Activated CD4-positive, alpha-beta T cell treated with anti-CD3 and anti-CD28 coated beads for 24 hours (primary cell): ENCODE measurements at places on chromosomes 3 and 15.

- no peak for DNase-seq
Measured at GRCh38 chr3:160830796-160831195, 74.8 kb downstream of the PPM1L start.

DNA sequence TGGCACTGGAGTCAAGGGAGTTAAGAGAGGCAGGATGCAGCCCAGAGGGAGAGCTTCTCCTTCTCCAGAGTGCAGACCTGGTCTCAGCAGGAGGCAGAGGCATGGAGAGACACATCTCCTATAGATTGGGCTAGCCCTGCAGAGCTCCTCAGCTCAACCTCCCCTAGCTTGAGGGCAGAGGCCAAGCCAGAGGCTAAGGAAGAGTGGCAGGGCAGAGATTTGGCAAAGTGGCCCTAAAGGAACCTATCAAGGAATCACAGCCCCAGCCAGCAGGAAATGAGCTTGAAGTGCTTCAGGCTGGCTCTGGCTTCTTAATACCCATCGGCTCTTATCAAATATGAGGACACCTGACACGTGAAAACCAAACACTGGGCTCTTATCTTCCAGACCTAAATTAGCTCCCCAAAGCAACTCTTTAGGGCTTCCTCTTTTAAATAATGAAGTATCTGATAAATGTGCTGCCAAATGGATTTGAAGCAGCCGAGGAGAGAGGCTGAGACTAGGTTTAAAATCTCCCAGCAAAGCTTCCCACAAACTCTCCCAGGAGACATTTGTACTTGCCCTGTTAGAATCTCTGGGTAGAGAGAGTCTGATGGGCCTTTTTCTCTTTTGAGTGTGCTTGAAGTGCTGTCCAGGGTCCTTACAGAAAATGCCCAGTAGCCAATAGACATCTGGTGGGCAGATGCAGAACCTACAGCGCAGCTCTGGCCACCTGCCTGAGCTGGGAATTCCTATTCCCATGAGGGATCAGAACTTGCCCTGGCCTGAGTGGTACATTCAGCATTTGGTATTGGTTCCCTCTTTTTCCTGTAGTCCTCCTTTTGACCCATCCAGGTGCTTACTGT is 271.4 kb downstream of the CLSTN2 start:
- DNase-seq, result no peak

DNA sequence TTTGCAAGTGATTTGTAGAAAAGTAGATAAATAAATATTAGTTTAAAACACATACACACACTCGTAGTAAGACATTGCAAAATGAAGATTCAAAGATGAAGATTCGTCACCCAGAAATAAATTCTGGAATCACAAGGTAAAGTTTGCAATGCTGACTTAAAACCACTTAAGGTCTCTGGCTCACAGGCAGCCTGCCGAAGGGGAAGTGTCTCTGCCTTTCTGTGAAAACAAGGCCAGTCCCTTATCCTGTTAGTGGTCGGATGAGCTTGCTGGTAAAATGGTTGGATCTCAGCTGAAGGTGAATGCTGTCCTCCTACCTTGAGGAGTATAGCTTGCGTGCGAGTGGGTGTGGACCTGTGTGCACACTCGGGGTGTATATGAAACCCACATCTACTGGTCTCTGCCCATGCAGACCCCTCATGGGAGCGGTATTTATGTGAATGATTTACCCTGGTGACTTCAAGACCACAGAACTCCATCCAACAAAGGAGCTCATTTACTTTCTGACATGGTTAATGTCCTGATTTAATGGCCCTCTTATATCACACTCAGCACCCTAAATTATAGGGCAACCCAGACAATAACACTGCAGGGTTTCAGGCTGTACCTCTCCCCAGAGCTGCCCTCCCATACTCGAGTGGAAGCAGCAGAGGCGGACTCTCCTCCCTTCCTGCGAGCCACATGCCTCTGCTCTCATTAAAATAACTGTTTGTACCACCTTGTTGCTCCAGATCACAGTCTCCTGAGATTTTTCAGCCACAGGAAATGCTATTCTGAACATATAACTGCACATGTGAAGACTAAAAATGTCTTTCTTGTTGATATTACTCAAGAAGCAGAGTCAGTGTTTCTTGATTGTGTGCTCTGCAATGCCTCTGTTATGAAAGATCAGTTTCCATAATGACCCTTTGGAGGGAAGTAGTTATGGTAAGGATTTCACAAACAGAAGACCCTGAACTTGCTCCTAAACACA is 45.9 kb upstream of the ALDH1A3 start:
- DNase-seq, result no peak

DNA sequence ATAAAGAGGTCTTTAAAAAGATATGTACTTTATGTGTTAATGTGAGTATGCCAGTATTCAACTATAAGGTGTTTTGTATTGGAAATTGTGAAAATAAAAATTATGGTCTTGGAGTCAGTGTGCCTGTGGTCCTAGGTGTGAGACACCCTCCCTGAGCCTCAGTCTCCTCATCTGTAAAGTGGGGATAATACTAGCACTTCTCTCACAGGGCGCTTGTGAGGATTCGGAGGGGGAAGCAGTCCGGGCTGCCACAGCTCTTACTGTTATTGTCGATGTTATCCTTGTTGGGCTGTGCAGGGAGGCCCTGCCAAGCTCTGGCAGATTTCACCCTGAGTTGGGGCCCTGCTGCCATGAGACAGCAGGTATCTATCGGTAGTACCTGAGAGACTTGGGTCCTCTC is 26.7 kb upstream of the FBLN2 start:
- no peak for DNase-seq

- no peak for DNase-seq
Measured at GRCh38 chr3:22296601-22297000, 545.6 kb upstream of the ZNF385D start.

DNA sequence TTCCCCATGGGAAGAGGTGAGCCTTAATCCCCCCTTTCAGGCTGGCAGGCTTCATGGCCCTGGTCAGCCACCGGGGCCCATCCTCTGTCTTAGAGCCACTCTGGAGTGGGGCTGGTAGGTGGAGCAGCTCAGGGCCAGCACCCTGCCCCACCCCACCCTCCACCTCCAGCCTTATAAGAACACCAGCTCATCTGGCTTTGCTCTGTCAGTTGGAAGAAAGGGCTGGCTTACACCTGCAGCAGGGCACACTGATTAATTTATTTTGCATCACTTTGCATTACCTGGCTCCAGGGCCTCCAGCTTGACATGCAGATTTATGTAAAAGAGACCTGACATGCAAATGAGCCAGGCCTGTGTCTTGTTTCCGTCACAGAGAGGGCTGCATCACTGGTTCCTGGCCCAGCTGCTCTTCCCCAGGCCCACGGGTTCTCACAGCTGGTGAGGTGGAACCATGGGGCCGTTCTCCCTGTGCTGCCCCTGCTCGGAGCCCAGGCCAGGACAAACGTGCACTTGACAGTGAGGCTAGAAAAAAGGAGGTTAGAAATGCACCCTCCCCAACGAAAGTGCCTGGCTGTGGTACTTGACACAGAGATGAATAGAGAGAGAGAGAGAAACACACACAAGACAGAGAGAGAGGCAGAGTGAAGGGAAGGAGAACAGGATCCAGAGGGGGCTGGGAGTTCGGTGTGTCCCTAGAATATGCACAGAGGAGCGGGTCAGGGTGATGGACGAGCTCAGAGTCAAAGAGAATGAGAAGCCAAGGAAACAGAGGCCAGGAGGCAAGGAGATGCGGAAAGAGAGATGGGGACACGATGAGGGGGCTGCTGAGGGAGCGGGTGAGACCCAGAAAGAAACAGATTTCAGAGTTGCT is 44.5 kb upstream of the MAGEF1 start:
- DNase-seq, result no peak

- no peak for DNase-seq
Measured at GRCh38 chr3:78887547-78888011, 880.2 kb downstream of the ROBO1 start.

DNA sequence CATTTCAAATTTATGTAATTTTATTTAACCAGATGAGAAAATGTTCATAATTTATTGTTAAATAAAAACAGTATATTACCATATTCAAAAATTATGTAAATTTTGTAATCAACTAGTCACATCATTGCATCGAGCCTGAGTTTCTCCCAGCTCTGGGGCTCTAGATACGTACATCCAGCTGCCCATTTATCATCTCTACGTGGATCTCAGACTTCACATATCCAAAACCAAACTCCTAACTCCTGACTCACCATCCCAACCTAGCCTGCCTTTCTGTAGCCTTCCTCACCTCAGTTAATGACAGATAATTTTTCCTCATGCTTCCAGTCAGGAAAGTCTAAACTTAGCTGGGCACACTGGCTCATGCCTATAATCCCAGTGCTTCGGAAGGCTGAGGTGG is 194.8 kb downstream of the SSR3 start:
- no peak for DNase-seq

- no peak for DNase-seq
Measured at GRCh38 chr15:65385870-65386258, 8.1 kb upstream of the IGDCC3 start.

- DNase-seq, result no peak
Measured at GRCh38 chr3:3305084-3305483, 125.6 kb upstream of the CRBN start.

DNA sequence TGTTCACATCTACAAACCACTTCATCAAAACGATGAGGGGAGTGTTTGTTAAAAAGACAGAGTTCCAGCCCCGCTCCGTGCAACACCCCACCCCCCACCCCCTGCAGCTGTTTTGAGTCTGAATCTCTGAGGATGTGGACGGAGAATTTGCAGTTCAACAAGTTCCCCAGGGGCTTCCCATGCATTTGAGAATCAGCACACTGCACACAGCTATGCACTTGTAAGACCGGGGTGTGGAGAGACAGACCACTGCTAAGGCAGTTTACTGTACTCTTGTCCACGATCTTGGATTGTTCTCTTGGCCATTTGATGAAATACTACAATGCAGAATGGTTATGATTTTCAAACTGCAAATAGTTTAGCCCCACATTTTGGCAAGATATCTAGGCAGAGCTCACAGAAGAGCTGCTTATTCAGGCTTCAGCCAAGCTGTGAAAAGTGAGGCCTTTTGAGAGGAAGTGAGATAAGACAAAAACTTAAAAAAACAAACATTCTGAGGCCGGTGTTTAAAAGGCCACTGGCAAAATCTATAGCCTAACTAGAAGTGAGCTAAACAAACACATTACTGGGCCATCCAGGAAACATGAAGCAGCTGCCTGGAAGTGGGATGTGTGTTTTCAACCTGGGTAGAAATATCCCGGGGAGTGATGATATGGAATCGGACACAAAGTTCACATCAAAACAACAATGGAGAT is 308.2 kb upstream of the ADAMTS9 start:
- DNase-seq, result no peak

GRCh38 chr3:39378088-39378487 is 5.1 kb upstream of the SLC25A38 start:
- DNase-seq, result peak; percentile 30

DNA sequence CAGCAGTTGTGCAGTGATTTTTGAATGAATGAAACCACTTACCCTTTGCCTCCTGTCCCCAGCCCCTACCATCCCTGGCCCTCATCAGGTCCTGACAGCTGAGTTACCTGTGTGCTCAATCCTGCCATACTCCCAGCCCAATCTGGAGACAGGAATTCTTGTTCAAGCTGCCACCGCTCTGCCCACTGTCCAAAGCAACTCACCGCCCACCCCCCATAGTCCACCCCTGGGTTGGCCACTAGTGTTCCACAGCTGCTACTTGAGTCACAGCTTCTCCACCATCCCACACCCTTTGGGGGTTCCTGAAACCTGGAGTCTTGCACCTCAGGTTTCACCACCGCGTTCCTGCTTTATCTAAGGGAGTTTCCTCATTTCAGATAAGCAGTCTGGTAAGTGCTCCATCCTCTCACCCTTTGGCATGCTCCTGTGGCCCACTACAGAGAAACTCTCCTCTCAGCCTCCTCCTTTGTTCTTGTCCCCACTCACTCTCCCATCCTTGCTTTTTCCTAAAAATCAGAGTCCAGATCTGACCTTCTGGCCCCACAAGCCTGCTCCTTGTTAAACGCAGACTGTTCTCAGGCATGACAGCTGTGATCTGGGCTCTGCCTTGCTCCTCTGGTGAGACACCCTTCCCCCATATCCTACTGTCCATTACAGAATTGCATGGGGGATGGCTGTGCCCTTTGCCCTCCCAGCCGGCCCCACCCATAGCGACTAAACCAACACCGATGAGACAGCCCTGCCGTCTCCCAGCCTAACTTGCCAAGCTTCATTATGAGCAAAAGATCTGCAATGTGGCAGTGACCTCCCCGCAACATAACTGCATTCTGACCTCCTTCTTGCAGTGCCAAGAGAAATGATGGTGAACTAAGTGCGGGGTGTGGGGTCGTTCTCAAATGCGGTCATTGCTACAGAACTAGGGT is 50.0 kb downstream of the CYP19A1 start:
- DNase-seq, result no peak

- DNase-seq, result no peak
Measured at GRCh38 chr3:182521339-182521738, 272.0 kb upstream of the ATP11B start.

DNA sequence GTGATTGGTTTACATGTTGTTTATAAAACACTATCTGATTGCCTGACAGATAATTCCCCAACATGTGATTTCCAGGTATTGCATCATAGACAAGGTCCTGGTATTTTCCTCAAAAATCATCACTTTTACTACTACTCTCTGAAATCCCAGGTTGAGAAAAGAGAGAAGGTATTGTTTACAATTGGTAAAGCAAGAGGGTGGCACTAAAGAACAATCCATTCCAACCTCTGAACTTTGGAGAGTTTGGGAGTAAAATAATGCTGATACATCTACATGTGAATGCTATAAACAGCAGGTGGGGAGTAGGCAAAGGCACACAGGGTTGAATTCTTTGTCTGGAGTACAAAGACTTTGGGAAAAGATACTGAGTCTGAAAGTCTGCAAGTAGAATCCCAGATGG is 134.2 kb downstream of the WDR72 start:
- no peak for DNase-seq

DNA sequence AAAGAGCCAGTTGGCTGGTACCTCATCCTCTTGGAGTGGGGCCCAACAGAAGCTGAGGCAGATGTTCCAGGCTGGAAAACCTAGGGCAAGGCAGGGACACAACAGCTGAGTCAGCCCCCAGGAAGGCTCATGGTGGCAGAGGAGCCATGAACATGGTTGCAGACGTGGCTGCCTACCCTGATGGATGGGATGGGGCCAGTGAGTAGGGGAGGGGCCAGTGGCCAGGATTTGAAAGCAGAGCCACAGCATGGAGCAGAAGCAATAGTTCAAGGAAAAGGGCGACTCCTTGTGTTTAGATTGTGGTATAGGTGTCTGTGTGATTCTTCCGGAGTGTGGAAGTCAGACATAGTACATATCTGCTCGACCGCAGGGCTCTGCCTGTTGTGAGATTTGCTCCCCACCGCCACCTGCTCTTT is 24.2 kb downstream of the PXYLP1 start:
- no peak for DNase-seq

DNA sequence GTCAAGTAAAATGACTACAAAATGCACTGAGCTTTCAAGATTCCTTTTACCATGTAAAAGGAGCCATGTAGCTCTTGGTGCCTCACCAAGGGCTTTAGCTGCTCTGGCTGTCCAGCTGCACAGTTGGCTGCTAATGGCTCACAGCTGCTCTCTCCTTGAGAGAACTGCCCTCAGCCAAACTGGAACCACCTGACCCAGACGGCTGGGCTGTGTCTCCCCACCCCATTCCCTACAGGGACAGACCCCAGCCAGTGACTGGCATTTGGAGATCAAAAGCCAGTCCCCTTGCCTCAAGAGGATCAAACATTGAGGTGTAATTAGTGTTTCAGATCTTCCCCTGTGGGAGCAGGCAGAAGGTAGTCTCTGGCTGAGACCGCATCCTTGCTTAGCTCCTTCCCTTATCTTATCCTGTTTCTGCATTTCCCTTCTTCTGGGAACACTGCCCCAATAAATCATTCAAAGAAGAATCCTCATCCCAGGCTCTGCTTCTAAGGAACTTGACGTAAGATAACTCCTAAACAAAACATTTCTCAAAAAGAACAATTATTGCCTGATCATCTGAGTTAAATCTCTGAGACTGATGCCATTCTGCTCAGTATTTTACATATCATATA is 28.6 kb upstream of the UBE2E2 start:
- no peak for DNase-seq

- DNase-seq, result no peak
Measured at GRCh38 chr3:105656651-105657504, 211.9 kb downstream of the CBLB start.
